ENCODE measurements at places on chromosomes 12 and 14.

DNA sequence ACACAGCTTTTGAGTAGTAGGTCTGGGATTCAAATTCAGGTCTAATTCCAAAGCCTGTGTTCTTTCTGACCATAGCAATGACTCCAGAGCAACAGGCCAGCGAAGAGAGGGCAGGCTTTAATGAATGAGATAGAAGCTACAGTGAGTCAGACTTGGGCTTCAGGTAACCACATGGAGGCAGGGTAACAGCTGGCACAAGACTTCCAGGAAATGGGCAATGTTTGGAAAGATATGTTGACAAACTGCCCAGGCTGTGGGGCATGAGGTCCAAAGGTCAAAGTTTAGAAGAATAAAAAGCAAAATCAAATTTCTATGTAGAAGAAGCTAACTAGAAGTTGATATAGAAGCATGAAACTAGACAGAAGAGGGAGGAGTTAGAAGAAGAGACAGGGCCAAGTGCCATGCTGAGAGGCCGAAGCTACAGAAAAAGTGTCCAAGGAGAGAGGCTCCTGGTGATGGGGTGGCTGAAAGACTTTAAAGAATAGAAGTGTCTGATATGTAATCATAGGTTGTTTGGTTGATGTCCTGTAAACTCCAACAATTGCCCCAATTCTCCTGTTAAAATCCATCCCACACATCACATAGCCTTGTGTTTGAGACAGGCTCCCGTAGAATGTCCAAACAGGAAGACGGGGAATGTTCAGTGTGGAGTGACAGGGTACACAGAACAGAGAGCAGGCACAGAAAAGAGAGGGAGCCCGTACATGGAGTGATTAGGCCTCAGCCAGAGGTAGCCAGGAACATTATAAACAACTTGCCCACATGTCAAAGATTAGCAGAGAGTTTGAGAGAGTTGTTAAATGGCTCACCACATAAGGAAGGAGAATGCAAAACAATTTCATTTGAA, 384.7 kb downstream of the CCDC91 start:
- DNase-seq = no peak

GRCh38 chr12:117452112-117452511, 90.7 kb upstream of the NOS1 start:
- DNase-seq = no peak

DNA sequence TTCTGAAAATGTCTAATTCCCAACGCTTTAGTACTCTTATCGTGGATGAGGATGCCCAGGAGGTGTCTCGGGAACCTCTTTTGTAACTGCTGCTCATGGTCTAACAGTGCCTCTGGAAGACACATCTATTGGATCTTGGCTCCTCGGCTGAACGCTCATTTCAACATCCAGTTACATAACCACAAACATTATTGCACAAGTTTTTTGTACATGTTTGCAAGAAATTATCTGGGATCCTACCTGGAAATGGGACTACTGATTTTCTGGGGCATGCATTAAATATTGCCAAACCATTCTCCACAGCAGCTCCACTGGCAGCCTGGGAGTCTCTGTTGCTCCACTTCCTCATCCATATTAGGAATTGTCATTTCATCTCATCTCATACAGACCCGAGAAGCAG, 117.5 kb upstream of the EVL start:
- DNase-seq = no peak

DNA sequence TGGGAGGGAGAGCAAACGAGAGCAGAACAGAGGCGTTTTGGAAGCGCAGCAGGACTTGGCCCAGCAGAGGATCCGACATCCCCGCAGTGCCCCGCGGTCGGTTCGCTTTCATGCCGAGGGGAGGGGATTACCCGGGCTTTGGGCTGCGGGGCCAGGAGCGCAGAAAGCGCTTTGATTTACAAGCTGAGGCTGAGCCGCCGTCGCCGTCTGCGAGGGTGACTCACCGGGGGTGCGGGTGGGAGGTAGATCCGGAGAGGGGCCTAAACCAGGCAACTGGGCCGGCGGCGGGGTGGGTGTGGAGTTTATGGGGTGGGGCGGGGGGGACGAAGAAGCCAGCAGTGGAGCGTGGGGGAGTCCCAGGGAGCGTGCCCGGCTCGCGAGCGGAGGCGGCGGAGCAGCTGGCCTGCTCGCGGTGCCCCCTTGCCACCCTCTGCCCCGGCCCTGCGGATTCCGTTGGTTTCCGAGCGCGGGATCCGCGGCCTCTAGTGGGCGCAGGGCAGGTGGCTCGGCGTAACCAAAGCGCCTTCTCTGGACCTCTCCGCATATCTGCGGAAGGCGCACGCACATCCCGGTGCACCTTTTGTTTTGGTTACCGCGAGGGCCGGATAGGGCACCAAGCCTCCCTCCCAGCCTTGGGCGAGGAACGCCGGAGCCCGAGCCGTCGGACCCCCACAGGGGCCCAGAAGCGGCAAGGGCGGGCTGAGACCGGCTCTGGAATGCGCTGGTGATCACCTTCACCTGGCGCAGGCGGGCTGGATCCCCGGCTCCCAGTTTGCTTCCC, 2.6 kb downstream of the SIX4 start:
- peak; percentile 49 for DNase-seq

- no peak for DNase-seq
Observed at GRCh38 chr14:67719866-67720265, 18.2 kb downstream of the RDH12 start.

DNA sequence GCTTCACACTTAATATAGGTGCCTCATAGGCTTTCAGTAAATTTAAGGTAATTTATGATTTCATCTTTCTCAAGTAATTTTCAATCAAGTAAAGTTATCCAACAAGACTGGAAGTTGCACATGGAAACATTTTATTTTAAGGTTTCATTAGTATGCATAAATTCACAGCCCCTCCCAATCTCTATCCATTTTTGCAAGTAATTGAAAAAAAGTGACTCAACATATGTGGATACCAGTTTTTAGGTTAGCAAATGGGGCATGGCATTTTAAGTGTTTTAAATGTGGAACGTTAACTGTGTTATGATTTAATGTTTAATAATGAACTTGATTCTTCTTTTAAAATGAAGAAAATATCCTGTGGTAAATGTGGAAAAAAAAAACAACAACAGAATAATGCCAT, 532.8 kb downstream of the FOXG1 start:
- no peak for DNase-seq

- no peak for DNase-seq
Observed at GRCh38 chr14:94021416-94022157, 4.6 kb upstream of the OTUB2 start.

GRCh38 chr12:52249511-52250047, 16.5 kb downstream of the KRT7 start:
- DNase-seq = no peak

DNA sequence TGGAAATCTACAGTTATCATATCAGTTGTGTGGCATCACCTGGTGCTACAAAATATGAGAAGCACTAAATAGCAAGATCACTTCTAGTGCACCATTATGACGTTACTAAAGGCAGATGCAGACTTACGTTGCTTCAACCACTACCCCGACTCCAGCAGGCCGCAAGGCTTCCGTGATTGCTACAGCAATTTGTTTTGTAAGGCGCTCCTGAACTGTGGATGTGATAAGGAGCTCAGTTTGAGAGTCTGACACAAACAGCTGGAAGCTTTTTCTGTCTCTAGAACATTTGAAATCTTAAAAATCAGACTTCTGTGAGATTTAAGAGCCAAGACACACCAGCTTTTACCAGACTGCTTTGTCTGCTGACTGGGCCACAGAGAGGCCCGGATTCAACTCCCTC, 57.0 kb downstream of the GCH1 start:
- DNase-seq = no peak

GRCh38 chr14:105315211-105315721, 718 bp downstream of the PACS2 start:
- DNase-seq = no peak

GRCh38 chr12:6450091-6450868, 1.6 kb upstream of the TAPBPL start:
- DNase-seq = peak; percentile 45

- no peak for DNase-seq
Observed at GRCh38 chr12:68222326-68222725, 3.3 kb downstream of the IL26 start.

- no peak for DNase-seq
Observed at GRCh38 chr12:101838628-101839323, 8.0 kb upstream of the GNPTAB start.

DNA sequence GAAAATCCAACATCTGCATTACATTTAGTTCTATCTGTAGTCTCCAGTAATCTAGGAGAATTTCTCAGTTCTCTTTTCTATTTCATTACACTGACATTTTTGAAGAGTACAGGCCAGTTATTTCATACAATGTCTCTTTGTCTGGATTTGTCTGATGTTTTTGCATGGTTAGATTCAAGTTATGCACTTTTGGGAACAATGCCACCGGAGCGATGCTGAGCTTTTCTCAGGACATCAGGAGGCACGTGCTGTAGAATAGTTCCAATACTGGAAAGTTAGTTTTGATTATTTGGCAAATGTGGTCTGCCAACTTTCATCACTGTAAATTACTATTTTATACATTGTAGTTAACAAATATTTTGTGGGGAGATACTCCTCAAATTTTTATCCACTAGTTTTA, 43.1 kb downstream of the ALDH1L2 start:
- DNase-seq = no peak

- no peak for DNase-seq
Observed at GRCh38 chr14:90126260-90126659, 64.5 kb downstream of the KCNK13 start.

Measured in muscle of back (tissue), 13 donors.